ENCODE measurements at places on chromosomes 7 and 10. TPM values are rescaled to one million over a fixed set of nuclear protein-coding genes. Genes with fewer than 3 reads are reported as not detected.

ARID5B gene
- 1.4 TPM for total RNA-seq

BTRC gene
- total RNA-seq, result 12.2 TPM

NKX2-3 gene
- 0.25 TPM for total RNA-seq

PAPOLB gene
- total RNA-seq, result 0.30 TPM

NRCAM gene
- total RNA-seq, result 158 TPM

TUBB8 gene
- total RNA-seq, result not detected

TEX36 gene
- not detected for total RNA-seq

FGFBP3 gene
- total RNA-seq, result 1.6 TPM

OR9A4 gene
- not detected for total RNA-seq

FKBP6 gene
- not detected for total RNA-seq

CTAGE4 gene
- total RNA-seq, result 0.12 TPM

SYPL1 gene
- total RNA-seq, result 33.6 TPM

- peak; percentile 30 for DNase-seq
Measured at GRCh38 chr10:62554632-62555199, 180.5 kb downstream of the ZNF365 start.

GRCh38 chr7:98913612-98914011 lies 35.3 kb downstream of the TRRAP start:
- DNase-seq, result no peak

DNA sequence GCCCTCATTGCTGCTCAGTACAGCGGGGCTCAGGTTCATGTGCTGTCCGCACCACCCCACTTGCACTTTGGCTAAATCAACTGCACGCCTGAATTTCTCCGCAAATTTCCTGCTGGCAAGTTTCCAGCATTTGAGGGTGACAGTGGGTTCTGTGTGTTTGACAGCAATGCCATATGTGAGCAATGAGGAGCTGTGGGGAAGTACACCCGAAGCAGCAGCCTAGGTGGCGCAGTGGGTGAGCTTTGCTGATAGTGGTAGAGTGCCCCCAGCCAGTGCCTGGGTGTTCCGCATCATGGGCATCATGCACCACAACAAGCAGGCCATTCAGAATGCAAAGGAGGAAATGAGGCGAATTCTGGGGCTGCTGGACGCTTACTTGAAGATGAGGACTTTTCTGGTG lies 103.9 kb upstream of the POT1 start:
- no peak for DNase-seq

DNA sequence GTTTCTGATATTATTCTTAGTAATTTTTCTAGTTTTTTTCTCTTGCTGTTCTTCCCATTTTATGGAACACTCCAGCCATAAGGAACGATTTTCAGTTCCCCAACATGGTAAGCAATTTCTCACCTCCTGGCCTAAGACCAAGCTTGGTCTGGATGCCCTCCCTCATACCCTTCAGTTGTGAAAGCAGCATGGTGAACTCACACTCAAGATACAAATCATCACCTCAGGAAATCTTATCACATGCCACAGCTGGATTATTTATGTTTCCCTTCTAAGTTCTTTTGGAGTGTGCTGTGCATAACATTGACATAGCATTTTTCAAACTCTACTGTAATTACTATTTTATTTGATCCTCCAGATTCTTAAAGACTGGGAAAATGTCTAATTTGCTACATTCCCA lies 216.6 kb downstream of the AGMO start:
- no peak for DNase-seq

DNA sequence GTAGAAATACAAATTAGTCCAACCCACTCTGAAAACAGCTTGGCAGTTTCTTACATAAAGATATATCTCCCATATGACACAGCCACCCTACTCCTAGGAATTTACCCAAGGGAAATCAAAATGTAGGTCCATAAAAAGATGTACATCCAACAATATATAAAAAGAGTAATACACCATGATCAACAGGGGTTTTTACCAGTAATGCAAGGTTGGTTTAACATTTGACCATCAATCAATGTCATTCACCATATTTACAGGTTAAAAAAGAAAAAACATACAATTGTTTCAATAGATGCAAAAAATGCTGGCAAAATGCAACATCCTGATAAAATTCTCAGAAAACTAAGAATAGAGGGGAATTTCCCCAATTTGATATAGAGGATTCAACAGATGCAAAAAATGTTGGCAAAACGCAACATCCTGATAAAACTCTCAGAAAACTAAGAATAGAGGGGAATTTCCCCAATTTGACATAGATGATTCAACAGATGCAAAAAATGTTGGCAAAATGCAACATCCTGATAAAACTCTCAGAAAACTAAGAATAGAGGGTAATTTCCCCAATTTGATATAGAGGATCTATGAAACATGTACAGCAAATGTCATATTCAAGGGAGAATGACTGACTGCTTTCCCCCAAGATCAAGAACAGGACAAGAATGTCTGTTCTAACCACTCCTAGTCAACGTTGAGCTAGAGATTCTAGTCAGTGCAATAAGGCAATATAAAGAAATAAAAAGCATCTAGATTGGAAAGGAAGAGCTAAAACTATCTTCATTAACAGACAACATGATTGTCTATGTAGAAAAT lies 13.7 kb downstream of the ADAP1 start:
- DNase-seq, result no peak

DNA sequence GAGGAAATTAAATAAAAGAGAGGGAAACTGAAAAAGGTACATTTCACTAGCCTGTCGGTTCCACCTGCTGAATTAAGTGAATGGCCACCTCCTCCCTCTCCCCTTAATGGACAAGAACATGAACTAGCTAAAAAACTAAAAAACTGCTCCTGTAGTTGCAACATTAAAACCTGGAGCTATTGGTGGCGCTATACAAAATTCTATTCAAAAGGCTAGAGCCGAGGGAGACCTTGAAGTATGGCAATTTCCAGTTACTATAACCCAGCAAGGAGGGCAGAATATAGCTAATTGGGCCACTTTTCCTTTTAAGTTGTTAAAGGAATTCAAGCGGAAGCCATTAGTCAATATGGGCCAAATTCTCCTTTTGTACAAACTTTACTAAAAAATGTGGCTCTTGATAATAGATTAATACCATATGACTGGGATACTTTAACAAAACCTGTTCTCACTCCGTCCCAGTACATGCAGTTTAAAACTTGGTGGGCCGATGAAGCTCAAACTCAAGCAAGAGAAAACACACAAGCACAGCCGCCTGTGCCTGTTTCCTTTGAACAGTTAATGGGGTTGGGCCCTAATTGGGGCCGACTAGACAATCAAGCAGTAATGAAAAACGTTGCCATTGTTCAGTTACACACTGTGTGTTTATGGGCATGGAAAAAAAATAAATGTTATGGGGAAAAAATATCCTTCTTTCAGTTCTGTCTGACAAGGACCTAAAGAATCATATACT lies 6.5 kb upstream of the CHST3 start:
- DNase-seq, result no peak

DNA sequence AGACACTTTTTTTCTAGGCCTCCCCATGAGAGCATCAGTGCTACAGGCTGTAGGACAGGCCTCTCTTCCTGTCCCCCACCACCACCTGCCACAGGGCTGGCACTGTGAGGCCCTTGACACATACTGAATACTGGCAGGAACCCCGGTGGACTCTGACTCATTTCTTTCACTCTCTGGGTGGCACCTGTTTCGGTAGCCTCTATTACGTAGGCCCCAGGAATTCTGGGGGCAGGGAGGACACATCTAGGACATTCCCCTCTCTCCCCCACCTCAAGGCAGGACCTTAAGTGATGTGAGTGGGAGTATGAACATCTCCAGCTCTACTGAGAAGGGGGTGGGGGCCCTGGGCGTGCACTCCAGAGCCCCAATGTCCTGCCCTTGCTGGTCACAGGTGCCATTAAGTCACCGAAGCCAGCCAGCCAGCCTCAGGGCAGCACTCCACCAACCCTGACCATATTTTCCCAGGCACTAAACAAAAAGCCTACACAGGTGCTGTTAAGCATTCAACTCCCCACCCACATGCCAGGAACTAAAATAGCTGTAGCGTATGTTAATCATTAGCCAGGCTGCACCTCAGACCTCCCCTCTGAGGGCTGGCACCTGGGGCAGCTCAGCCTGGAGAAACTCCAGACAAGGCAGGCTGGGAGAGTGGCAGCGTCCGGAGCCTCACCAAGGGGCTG lies 8.9 kb downstream of the ANXA11 start:
- DNase-seq, result no peak

DNA sequence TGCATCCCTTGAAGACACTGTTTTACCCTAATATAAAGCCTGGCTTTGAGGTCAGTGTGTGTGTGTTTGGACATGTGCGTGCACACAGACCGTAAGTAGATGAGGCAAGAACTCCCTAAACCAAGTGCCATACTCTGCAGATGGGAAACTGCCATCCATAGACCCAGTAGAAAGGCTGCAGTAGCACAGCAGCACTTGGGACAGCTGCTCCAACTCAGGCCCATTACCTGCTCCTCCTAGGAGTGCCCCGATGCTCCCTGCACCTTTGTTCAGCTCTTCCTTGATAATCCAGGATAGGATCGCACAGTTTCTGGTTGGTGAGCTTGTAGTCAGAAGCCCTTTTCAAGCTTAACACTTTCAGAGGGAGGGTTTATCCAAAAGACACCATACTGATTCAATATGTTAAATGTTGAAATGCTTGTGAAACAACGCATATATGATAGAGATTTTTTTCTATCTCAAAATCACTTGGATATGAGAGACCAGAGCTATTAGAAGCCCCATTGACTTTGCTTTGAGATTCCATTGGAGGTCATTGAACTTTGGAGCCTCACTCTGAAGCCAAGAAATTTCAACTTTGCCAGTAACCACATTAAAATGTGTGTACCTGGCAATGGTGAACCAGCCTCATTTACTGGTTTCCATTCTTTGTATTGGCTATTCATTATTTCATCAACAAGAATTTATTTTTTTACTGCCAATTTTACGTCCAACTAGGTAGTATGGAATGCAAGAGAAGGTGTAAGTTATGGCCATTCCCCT lies 757.0 kb upstream of the GALNT17 start:
- DNase-seq, result no peak

GRCh38 chr7:5296611-5297226 lies 14.0 kb downstream of the SLC29A4 start:
- no peak for DNase-seq

DNA sequence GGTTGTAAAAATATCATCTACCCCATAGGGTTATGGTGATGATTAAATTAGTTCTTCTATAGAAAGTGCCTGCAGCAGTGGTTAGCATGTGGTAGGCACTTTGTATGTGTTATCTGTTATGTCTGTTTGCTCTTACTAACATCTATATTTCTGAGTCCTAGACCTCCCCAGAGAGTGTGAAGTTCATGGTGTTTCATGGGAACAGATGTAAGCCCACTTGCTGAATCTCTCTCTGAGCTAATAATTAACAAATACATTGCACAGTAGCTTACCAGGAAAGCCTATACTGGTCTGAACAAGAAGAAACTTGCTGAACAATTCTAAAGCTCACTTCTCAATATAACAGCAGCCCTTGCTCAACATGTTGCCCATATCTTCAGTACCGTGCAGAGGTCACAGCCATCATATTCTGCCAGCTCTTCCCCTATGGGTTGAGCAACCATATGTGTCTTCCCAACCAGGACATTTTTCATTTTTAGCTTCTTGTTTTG lies 100.1 kb downstream of the NPSR1 start:
- DNase-seq, result no peak

DNA sequence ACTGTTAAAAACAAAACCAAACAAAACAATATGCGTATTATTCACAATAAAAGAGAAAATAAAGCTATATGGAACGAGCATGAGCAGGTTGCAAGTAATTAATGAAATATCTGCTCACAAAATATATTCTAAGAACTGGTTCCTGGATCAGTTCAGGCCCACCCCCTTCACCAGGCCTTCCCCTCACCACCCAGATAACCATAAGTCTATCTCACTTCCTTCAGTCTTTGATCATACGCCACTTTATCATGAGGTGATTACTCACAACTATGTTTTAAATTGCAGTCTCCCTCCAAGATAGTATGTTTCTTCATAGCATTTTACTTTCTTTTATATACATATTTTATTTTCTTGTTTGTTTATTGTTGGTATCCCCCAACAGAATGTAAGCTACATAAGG lies 263.1 kb upstream of the HGF start:
- no peak for DNase-seq

Data from NCI-H460 (cell line).